ENCODE measurements at places on chromosomes 12 and 14.

GRCh38 chr14:93035585-93035916 is 80.2 kb downstream of the ITPK1 start:
- DNase-seq, result no peak

GRCh38 chr14:81723956-81724355 is 190.3 kb upstream of the SEL1L start:
- DNase-seq, result no peak

DNA sequence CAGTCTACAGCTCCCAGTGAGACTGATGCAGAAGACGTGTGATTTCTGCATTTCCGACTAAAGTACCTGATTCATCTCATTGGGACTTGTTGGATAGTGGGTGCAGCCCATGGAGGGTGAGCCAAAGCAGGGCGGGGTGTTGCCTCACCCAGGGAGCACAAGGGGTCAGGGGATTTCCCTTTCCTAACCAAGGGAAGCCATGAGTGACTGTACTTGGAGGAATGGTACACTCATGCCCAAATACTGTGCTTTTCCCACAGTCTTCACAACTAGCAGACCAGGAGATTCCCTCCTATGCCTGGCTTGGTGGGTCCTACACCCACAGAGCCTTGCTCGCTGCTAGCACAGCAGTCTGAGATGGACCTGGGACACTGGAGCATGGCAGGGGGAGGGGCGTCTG is 21.0 kb upstream of the ABCC9 start:
- DNase-seq, result no peak

DNA sequence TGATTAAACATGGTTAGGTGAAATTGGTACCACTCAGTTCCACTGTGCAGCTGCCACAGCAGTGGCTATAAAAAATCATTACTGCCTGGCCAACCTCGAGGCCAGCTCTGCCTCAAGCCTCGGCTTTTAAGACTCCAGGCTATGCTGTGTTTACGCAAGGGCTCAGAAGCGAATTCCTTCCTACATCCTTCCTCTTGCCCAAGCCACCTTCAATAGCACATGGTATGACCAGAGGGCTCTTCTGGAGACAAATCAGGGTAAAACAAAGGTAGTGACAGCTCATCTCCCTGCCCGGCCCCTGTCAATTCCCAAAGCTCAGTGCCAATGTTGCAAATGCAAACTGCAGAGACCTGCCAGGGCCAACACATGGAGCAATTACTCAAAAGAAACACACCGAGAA is 31.9 kb downstream of the NUAK1 start:
- no peak for DNase-seq

DNA sequence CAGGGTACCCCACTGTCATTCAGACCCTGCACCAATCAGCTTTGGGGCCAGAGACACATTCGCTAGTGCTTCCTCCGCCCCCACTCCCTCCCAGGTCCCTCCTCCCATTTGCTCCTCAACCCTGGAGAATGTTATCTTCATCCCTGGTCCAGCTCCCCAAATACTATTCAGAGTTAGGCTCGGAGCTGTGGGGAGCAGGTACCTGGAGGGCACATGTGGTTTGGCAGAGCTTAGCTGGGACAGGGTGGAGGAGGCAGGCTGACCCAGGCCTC is 19.5 kb downstream of the VSX2 start:
- no peak for DNase-seq

- no peak for DNase-seq
Measured at GRCh38 chr12:108712165-108712924, 19.0 kb downstream of the CORO1C start.

GRCh38 chr12:1800401-1801302 is 19.7 kb upstream of the LRTM2 start:
- DNase-seq, result no peak

- no peak for DNase-seq
Measured at GRCh38 chr12:24069532-24070395, 120.3 kb upstream of the SOX5 start.

DNA sequence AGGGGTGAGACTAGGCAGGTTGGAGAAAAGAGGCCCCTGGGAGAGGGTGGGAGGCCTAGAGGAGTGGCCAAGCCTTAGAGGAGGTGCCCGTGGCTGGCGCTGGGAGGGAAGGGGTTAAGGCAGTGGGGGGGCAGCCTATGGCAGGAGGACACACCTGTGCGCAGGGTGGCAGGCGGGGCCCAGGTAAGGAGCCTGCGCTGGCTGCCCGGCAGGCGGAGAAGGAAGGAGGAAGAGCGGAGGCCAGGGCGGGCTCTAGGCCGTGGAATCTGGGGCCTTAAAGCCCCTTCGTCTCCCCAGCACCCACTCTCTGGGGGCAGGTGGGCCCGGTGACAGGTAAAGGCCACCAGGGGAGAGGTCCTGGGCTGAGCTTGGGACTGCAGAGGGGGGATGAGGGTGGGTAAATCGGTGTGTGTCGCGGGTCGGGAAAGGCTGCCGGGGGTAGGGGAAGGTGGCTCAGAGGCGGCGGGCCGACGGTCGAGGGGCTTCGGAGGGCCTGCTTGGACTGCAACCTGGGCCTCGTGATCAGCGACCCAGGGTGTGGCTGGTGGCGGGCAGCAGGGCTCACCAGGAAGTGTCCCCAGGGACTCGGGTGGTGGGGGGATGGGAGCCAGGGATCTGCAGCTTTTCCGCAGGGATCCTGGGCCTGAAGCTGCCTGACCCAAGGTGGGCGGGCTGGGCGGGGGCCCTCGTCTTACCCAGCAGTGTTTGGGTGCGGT is 7.3 kb downstream of the PHB2 start:
- DNase-seq, result no peak

- DNase-seq, result no peak
Measured at GRCh38 chr12:685388-685787, 22.1 kb upstream of the NINJ2 start.

GRCh38 chr14:94113490-94113889 is 3.0 kb downstream of the IFI27 start:
- no peak for DNase-seq
